ENCODE measurements at places on chromosomes 2 and 18.

DNA sequence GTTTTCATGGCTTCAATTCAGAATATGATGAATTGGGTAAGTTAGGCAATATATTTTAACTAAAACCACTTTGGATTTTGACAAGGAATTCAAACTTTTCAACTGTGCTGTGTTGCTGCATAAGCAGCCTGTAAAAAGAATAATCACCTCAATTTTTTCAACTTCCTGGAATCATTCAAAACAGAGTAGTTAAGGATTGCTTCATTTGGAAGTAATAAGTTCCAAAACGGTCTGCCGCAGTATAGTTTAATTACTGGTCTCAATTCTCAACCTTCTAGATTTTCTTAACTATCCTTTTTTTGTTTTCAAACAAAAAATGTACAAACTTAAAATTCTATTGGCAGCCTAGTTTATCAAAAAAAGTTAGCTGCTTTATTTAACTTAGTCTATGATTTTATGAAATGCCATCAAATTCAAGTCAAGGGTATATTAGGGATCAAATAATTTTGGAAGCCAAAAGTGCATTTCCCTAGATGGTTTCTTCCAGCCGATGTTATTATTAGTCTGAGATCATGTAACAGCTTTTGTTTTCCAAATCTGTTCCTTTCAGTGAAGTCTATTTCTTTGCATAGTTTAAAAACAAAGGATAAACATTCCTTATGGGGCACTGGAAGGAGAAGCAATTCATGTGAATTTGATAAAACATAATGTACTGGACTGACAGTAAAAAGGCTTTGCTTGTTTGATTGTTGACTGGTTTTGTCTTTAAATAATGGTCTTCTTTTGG, 76.1 kb upstream of the ETAA1 start:
- no peak for DNase-seq

- no peak for DNase-seq
Measured at GRCh38 chr2:233036162-233036838, 3.8 kb downstream of the NEU2 start.

GRCh38 chr2:225597911-225598310, 198.4 kb downstream of the NYAP2 start:
- no peak for DNase-seq

- no peak for DNase-seq
Measured at GRCh38 chr18:79936641-79937040, 14.8 kb downstream of the SLC66A2 start.

GRCh38 chr2:10504994-10505820, 57.1 kb upstream of the ODC1 start:
- DNase-seq = no peak

DNA sequence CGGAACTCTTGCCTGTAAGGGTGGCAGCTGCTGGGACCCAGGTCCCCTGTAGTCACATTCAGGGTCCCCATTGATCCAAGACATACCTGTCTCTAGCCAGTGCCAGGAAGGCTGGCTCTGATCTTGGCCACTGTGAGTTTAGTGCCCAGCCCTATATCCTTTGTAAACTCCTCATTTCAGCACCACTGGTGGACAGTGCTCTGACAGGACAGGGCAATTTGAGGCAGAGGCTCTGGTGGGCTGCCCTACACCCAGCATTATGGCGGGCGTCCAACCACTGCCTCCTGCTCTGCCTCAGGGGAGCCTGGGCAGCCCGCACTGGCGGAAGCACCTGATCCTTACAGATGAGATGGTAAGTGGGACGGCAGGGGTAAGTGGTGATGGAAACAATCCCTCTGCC, 55.2 kb upstream of the MGAT4A start:
- no peak for DNase-seq

- DNase-seq = no peak
Measured at GRCh38 chr2:40439473-40439872, 12.4 kb downstream of the SLC8A1 start.

- DNase-seq = no peak
Measured at GRCh38 chr2:159351977-159352376, 65.5 kb upstream of the WDSUB1 start.

GRCh38 chr2:164205347-164205746, 415.9 kb downstream of the GRB14 start:
- DNase-seq = no peak

- peak; percentile 75 for DNase-seq
Measured at GRCh38 chr18:9827793-9828505, 57.8 kb upstream of the TXNDC2 start.

DNA sequence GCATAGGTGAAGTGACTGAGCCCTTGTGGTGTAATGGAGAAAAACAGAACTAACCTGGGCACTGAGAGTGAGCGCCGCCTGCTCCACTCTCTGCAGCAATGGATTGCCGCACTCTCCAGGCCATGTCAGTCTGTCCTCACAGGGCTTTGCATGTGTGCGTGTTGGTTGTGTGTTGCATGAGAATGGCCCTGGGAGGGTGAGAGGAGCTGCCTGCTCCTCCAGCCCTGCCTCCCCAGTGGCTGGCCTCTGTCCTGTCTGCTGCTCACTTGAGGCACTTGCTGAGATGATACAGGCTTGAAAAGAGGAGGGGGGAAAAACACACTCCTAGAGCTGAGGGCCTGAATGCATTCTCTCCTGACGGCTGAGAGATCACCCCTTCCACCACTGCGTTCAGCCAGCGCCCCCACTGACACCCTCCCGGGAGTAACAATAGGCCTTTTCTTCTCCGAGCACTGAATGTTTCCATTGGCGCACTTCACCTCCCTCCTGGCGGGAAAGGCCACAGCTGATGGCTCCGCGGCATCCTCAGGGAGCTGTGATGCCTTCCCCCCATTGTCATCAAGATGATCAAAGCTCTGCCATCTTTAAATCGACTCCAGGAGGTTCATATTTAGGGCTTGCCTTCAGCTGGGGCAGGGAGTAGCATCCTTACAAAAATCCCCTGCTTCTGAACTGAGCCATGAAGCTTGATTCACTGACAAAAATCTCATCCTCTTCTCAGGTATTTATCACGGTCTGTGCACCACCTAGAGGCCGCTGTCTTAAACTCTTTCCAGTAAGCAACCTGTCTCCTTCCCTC, 49.9 kb upstream of the DAPL1 start:
- peak; percentile 84 for DNase-seq

DNA sequence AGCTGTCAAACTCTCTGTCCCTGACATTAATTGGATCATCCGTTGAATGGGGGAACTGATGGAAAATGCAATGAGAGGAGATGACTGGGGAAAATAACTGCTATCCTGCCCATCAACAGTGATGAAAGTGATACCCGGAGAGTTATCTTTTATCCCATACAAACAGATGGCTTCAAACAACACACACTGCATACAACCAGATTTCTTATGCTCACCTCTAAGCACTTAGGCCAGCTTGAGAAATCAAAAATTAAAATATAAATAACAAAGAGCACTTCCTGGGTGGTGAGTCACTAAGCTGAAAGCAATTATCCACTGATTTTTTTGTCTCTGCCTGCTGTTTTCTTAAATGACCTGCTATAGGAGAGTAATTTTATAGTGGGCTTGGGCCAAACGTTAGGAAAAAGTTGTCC, 237.6 kb upstream of the RGPD4 start:
- no peak for DNase-seq

DNA sequence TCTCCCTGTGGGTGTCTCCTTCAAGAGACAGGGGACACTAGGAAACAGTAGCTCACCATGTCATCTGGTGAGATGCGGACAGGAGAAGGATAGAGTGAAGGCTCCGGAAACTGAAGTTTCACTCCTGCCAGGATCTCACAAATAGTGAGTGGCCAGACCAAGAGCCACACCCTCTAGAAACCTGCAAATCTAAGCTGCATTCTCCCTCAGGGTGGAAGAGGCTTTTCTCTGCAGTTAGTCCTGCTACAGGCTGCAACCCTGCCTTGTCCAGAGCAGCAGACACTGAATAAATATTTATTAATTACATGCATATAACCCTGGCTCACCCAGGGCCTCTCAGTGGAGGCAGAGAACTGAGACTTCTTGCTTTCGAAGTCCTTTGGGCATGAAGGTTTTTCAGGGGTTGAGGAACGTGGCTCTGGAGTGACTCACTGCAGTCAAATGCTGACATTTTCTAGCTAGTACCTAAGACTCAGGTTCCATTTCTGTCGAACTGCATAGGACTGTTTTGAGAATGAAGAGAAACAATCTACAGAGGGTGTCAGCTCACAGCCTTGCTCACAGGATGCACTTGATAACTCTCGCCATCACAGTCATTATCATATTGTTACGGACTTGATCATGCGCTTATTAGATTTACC, 87.3 kb downstream of the ACTR2 start:
- no peak for DNase-seq
